ENCODE measurements at places on chromosomes 11 and 22.

DNA sequence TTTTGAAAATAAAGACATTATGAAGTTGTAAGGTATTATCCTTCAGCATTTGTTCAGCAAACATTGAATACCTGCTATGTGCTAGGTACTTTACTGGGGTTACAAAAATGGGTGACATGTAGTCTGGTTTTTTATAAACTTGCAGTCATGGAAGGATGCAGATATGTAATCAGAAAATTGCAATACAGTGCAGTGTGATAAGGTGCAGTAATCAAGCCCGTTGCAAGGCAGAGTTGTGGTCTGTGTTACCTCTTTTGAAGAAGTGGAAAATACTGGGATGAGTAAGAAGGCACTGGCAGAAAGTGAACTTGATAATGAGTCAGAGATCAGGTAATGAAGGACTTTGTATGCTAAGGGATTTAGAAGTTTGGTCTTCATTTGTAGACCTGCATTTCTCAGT is 8.1 kb downstream of the FBXO7 start:
- DNase-seq: peak; percentile 23

DNA sequence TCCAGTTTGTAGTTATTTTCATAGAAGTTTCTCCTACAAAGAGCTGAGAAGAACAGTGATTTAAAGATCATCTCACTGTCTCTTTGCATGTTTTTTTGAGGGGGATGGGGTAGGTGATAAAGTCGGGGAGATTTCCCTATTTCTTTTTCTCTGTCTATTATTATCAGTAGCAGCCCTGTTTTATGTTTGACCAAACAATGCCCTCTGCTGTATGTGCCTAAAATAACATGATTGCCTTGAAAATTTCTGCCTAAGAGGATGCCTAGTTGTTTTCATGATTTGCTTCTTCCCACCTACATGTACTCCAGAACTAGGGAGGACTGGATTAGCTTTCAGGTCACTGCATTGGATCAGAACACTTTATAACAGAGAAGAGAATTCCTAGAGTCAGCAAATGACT is 1330.2 kb downstream of the LRRC4C start:
- DNase-seq: peak; percentile 4

DNA sequence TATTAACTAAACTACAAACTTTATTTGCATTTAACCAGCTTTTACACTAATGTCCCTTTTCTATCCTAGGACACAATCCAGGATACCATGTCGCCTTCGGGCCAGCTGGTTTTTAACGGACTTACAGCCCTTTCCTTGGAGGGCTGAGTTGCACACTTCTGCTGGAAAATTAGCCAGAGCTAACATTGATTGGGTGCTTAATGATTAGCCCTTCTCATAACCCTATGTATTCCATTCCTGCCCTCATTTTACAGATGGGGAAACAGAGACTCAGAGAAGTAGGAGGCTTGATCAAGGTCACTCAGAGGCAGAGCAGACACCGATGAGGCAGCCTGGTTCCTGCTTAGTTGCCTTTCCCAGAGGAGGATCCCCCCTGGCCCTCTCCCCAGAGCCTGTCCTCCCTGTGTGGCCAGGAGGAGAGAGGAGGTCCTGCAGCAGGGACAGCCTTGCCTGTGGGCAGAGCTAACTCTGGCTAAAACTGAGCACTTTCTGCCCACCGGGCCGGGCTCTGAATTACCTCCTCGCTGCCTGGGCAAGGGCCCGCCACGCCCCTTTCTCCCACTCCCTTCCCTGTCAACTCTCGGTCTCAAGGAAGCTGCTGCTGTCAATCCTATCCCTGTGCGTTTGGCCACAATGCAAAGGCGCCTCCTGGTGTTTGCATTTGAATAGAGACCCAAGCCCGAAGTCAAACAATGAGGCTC is 59.6 kb upstream of the PAX6 start:
- peak; percentile 28 for DNase-seq

DNA sequence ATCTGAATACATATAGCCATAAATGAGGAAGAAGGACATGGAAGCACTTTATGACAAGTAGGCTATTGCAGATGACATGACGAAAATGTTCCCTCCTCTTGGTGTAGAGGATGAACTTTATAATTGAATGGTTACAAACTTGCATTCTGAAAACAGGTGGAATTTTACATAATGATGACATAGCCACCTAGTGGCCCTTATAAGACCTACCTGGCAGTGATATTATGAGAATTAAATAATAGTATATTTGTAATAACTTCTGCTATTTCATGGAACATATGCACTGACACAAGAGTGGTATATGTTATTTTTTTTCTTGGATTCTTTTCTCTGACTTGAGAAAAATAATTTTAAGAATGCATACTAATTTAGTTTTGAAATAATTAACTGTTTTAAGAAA is 22.9 kb downstream of the TRIM22 start:
- peak; percentile 10 for DNase-seq

DNA sequence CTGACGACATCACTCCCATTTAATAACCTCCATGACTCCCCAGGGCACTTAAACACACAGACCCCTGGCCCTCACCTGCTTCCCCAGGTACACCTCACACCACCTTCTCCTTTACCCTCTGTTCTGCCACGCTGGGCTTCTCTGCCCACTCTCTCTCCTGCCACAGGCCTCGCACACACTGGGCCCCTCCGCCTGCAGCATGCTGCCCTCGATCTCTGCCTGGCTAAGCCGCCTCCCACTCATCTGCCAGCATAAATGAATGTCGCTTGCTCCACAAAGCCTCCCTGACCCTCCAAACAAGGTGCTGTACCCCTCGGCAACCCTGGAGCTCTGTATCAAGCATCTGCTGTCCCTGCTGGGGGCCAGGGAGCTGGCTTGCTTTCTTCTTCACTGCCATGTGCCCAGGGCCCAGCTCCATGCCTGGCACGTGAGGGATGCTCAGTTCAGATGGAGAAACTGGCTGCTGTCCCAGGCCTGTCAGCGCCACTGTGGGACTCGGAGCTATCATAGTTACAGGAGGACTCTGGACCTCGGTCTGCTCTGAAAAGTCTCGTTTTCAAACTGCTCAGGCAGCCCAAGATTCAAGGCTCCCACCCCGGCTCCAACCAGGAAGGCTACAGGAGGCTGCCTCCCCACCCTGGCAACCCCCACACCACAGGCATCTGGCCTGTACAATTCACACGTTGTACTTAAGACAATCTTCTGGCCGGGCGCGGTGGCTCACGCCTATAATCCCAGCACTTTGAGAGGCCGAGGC is 11.9 kb downstream of the TTLL1 start:
- no peak for DNase-seq

GRCh38 chr22:39527481-39527961 is 5.0 kb downstream of the RPS19BP1 start:
- DNase-seq: no peak

GRCh38 chr11:118417801-118418200 is 16.4 kb downstream of the ATP5MG start:
- DNase-seq: no peak

GRCh38 chr11:11263238-11264005 is 89.6 kb downstream of the CSNK2A3 start:
- no peak for DNase-seq

DNA sequence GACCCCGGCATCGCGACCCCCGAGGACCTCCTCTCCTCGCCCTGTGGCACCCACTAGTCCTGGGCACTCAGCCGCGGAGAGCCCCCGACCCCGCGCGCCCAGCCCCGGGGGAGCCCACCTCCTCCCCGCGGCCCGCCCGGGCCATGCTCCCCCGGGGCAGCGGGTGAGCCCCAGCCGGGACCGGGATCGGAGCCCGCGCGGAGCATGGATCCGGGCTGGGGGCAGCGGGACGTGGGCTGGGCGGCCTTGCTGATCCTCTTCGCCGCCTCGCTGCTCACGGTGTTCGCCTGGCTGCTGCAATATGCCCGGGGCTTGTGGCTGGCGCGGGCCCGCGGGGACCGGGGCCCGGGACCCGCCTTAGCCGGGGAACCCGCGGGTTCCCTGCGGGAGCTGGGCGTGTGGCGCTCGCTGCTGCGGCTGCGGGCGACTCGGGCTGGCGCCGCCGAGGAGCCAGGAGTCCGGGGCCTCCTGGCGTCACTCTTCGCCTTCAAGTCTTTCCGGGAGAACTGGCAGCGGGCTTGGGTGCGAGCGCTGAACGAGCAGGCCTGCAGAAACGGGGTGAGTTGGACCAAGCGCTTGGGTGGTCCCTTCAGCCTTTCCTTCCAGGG is 498 bp downstream of the C2CD2L start:
- DNase-seq: peak; percentile 59

GRCh38 chr11:45104006-45104789 is 42.2 kb upstream of the PRDM11 start:
- DNase-seq: no peak

- no peak for DNase-seq
These were observed 5.5 kb upstream of the YPEL1 start for GRCh38 chr22:21741059-21741458.

- peak; percentile 4 for DNase-seq
These were observed 564.5 kb downstream of the DLG2 start for GRCh38 chr11:85062659-85063058.

Measured in GM20000 (cell line).